ENCODE measurements at places on chromosomes 3 and 15.
A peak's percentile ranks its signal among the peaks of the same experiment; 100 is the strongest.

- DNase-seq, result no peak
These were observed 6.9 kb upstream of the MEIS2 start for GRCh38 chr15:37107071-37107743.

DNA sequence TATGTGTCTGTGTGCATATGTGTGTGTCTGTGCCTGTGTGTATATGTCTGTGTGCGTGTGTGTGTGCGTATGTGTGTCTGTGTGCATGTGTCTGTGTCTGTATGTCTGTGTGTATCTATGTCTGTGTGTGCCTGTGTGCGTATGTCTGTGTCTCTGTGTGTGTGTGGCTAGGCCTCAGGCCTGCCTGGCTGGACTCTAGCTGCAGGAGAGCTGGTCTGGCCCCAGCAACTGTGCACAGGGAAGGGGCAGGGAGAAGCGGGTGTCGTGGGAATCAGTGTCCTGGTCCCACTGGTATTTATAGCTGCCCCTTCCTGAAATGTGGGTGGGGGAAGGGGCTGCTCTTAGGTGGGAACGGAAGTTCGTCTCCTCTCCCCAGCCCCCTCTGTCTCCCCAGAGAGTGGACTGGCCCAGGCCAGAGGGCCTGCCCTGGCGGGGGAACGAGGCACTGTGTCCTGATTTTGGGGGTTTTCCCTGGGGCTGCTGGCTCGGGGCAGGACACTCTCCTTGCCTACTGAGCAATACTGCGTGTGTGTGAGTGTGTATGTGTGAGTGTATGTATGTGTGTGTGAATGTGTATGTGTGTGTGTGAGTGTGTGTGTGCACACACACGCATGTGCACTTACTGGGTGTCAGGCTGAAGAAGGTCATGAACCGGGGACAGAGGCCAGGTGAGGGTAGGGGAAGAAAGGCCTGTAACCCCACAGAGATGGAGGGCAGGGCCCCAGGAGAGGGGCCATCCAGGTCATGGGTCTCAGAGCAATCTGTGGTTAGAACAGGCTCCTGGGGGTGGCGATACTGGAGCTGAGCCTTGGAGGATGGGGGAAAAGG, 6.6 kb downstream of the CSPG4 start:
- DNase-seq, result no peak

GRCh38 chr3:128549283-128550112, 56.5 kb upstream of the GATA2 start:
- no peak for DNase-seq

GRCh38 chr3:69442771-69443311, 57.0 kb upstream of the FRMD4B start:
- DNase-seq, result no peak

- DNase-seq, result peak; percentile 80
These were observed 105.8 kb upstream of the MYZAP start for GRCh38 chr15:57485869-57486268.

GRCh38 chr3:68893600-68894239, 38.6 kb downstream of the TAFA4 start:
- no peak for DNase-seq

- no peak for DNase-seq
These were observed 28.9 kb downstream of the FSTL1 start for GRCh38 chr3:120421926-120422325.

DNA sequence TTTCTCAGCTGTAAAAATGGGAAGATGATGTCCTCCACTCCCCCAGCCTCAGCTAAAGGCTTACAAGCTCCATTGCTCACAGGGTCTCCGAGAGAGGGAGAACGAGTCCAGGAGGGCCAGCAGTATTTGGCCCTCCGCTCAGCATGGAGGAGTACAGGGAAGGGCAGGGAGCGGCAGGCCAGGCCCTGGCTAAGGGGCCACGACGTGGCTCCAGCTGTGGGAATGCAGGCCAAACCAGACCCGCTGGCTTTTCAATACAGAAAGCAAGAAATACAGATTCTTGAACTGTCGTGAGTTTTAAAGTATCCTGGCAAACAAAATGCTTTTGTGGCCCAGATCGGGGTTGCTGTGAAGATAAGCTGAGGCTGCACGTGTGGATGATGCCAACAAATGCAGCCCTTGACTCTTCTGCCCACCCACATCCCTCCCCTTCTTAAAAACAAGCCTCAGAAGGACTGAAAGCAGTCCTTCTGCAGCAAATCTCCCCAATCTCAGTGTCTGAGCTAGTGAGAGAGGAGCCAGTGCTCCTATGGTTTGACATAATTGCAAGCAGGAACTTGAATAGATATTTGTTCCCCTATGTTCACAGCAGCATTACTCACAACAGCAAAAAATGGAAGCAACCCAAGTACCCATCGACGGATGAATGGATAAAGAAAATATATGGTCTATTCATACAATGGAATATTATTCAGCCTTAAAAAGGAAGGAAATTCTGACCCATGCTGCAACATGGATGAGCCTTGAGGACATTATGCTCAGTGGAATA, 18.5 kb upstream of the FBLN2 start:
- no peak for DNase-seq

DNA sequence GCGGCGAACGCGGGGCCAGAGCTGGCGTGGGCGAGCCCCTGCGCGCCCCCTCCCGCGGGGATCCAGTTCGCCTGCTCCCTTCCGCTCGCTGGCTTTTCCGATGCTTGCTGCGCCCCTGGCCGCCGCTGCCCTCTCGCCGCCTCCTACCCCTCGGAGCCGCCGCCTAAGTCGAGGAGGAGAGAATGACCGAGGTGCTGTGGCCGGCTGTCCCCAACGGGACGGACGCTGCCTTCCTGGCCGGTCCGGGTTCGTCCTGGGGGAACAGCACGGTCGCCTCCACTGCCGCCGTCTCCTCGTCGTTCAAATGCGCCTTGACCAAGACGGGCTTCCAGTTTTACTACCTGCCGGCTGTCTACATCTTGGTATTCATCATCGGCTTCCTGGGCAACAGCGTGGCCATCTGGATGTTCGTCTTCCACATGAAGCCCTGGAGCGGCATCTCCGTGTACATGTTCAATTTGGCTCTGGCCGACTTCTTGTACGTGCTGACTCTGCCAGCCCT, 721 bp downstream of the P2RY1 start:
- DNase-seq, result peak; percentile 13

GRCh38 chr3:113630956-113631542, 65.4 kb downstream of the USF3 start:
- DNase-seq, result no peak

DNA sequence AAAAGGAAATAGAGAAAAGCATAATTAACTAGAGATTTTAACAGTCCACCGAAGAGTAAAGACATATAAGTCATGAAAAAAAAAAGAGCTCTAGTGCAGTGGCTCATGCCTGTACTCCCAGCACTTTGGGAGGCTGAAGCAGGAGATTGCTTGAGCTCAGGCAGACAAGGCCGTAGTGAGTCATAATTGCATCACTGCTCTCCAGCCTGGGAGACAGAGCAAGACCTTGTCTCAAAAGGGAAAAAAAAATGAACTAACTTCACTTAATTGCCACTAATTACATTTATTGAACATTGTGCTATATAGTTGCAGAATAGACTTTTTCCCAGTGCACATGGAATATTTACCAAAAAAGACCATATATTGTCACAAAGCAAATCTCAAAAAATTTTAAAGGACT, 221.8 kb downstream of the CBLB start:
- DNase-seq, result peak; percentile 11

DNA sequence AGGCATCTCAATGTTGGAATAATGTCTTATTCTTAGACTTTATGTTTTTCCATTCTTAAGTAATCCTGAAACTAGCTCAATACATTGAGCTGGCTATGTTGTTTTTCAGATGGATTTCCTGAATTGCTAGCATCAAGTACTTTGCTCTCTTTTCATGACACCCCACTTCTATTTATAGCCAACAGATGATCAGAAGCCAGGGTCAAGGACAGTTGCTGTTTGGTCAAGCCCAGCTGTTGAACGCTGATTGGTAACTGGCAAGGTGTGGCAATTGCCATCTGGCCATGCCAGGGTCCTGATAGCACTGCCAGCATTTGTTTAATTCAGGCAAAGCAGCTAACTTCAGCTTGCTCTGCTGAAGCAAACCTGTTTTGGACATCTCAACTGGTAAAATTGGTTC, 46.2 kb upstream of the PLCL2 start:
- no peak for DNase-seq

DNA sequence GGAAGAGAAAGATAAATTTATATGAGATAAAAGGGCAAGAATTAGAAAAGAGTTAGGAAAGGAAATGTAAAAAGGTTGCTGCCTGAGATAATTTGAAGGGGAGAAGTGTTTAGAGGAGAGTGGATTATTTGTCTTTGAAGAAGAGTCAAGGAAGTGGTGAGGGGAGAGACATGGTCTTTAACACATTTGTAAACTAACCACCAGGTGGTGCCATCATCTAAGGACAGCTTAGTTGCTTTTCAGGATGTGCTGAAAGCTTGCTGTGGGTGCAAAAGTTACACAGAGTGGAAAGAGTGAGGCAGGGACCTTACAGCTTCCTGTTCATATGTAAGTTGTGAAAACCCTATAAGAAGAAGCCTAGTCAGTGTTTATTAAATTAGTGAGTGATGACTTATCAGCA, 114.1 kb upstream of the DNAJC19 start:
- DNase-seq, result no peak
